ENCODE measurements at places on chromosomes 12 and 14.

GRCh38 chr12:42180990-42181596 is 36.4 kb upstream of the GXYLT1 start:
- DNase-seq: no peak

GRCh38 chr12:43835264-43835655 is 621 bp upstream of the TMEM117 start:
- no peak for DNase-seq

DNA sequence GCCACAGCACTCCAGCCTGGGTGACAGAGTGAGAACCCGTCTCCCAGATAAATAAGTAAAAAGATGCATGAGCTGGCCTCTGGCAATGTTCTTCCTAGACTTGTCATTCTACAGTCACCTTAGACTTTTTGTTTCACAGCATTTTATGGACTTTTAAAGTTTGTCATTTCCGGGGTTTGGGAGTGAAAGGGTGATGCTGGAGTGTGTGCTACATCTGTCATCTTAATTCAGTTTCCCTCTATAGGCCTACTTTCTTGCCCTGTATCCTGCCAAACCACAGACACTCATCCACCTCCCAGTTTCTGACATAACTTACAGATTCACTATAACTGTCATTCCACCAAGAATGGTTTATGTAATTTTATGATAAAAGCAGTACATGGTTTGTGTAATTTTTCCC is 166.7 kb upstream of the PARP11 start:
- no peak for DNase-seq

DNA sequence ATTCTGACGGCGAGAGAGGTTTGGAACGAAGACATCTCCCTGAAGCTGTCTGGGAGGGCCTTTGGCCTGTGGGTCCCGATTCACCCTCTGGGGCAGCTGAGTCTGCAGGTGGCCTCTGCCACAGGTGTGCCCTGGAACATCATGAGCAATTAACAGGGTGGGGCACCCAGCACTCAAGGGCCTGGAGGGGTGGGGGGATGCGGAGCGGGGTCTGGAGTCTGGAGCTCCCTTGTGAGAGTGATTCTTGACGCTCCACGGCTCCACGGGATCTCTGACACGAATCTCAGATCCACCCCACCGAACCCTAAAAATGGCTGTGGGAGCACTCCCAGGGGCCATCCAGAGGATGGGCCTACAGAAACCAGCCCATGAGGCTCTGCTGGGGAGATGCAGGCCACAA is 8.3 kb downstream of the ITPK1 start:
- DNase-seq: no peak

DNA sequence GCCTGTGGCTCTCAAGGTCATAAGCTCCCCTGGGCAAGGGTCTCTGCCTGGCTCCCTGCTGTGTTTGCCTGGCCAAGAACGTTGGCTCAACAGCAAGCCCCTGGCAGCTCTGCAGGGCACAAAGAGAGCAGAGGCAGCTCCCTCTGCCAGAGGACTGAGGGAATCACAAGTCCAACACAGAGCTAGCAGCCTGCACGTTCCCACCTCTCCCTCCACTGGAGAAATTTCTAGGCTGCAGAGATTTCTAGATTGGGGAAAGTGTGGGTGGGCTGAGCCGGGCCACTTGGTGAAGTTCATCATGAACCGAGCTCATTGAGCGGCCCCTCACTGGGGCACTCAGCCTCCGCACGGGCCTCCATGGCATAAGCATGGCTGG is 19.8 kb downstream of the ZFYVE21 start:
- no peak for DNase-seq

- DNase-seq: no peak
These were observed 74.3 kb downstream of the RFLNA start for GRCh38 chr12:124369055-124369826.

GRCh38 chr12:108008163-108008905 is 120.8 kb upstream of the WSCD2 start:
- no peak for DNase-seq

DNA sequence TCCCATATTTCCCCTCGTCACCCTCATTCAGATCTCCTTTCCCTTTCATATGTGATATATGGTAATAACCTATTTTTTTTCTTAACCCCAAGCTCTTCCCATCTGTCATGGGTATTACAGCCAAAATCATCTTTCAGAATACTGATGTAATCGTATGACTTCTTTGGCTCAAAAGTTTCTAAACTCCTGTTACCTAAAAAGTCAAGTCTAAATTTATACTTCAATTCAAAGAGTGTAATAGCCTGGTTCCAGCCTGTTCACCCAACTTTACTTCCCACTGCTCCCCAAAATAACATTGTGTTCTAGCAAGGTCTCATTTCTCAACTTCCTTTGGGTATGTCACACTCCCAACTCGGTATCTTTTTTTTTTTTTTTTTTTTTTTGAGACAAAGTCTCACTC is 48.5 kb downstream of the TBK1 start:
- no peak for DNase-seq

DNA sequence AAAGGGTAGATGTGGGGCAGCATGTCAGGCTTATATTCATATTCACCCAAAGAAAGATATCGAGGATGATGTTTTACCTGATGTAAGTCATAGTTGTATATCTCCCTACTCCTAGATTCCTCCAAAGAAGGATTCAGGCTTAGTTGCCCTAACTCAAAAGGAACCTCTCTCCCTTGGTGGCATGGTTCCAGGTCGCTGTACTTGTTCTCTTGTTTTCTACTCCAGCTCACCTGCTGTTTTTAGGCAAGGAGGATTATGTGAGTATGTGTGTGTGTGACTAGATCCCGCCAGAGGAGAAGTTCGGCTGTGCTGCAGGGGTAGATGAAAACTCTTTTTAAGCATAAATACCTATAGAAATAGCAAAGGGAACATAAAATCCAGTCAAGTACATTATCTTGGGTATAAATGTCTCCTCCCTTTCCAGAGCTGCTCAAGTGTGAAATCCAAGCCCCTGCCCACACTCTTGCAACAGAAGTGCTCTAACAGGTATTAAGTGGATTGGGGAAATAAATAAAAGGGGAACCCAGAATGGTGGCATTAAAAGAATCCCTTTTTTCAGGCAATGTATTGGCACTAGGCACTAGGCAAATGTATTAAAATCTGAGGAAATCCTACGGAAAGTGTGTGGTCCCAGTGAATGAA is 375.7 kb downstream of the ZFP36L1 start:
- no peak for DNase-seq

GRCh38 chr14:24258548-24259265 is 4.3 kb downstream of the TGM1 start:
- no peak for DNase-seq

- DNase-seq: no peak
These were observed 32.6 kb downstream of the PELI2 start for GRCh38 chr14:56150645-56151345.

DNA sequence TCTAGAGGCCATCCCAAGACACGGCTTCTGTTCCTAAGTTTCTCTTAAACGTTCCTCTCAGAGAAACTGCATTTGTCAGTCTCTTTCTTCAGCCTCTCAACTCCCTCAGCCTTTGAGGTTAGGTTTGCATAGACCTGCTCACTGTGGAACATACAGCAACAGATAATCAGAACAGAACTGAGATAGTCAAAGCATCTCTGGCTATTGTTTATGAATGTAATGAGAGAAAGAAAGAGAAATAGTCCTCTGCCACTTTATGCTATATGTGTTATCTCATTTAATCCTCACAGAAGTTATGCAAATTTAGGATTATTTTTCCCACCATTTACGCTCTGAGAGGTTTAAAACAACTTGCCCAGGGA is 190.6 kb downstream of the PHLDA1 start:
- no peak for DNase-seq

DNA sequence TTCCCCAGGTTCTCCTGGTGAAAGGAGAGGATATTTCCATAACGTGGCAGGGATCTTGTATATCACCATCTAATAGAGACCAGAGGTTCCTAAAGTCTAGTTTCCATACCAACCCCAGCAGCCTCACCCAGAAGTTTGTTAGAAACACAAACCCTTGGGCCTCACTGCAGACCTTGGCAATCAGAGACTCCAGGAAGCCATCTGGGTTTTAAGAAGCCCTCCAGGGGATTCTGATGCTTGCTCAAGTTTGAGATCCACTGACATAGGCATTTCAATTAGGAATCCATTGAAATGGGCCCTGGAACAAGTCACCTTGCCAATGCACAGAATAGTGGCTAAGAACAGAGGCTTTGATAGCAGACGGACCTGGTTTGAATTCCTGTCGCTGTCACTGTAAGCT is 2.2 kb upstream of the CMKLR1 start:
- DNase-seq: no peak

- no peak for DNase-seq
These were observed 48.7 kb downstream of the BCAT1 start for GRCh38 chr12:24900196-24900595.
